Thyroid gland (tissue), 4 donors: ENCODE measurements at places on chromosomes 4 and X.

GRCh38 chr4:79820427-79820826 lies 252.6 kb downstream of the ANTXR2 start:
- DNase-seq, result no peak

DNA sequence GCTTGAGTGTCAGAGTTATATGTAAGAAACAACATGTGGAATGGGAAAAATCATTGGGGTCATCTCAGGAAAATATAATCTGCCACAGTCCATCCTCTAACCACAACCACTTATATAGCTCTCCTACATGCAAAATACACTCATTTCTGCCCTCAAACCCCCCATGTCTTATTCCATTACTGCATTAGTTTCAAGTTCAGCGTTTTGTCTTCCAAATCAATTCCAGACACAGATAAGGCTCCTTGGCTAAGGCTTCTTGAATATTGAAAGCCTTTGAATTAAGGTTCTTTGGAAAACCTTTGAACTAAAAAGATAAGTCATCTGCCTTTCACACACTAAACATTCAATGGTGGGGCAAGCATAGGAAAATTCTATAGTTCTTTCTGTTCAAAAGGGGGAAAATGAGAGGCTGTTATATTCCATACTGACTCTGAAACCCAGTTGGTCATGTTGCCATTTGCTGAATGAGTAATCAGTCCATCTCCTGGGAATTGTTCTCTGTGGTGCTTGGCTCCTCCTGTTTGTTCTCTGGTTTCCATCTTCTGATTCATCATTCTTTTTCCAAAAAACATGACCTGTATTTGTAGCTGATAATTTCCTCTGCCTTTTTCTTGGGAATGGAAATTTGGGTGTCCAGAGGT lies 218.7 kb downstream of the BMPR1B start:
- no peak for DNase-seq

GRCh38 chr4:83170952-83171399 lies 56.4 kb upstream of the PLAC8 start:
- DNase-seq, result no peak

- no peak for DNase-seq
Observed at GRCh38 chrX:132266583-132267355, 47.5 kb upstream of the RAP2C start.

GRCh38 chr4:184346682-184347081 lies 127.7 kb downstream of the IRF2 start:
- DNase-seq, result no peak

- DNase-seq, result no peak
Observed at GRCh38 chr4:82499738-82500434, 61.9 kb downstream of the TMEM150C start.

GRCh38 chrX:9997524-9997923 lies 30.4 kb downstream of the CLDN34 start:
- no peak for DNase-seq

- no peak for DNase-seq
Observed at GRCh38 chr4:165684177-165684805, 188.7 kb upstream of the TLL1 start.

GRCh38 chr4:128917781-128918180 lies 108.3 kb downstream of the JADE1 start:
- no peak for DNase-seq

DNA sequence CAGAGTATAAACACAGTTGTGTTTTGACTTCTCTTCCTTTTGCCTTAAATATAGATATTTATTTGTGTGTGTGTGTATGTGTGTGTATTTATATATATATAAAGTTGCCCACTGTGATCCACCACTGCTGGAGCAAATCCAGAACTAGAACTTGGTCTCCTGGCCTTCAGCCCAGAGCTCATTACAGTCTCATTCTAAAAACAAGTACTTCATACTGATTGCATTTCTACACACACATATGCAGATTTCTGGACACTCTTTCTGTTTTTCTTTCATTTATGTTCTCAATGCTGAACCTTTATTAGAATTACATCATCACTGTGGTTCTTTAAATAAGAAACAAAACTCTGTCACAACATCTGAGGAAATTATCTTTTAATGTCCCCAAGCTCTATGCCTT lies 381 bp downstream of the TXK start:
- DNase-seq, result peak; percentile 35

GRCh38 chr4:134952775-134953174 lies 751.2 kb upstream of the PABPC4L start:
- DNase-seq, result no peak

DNA sequence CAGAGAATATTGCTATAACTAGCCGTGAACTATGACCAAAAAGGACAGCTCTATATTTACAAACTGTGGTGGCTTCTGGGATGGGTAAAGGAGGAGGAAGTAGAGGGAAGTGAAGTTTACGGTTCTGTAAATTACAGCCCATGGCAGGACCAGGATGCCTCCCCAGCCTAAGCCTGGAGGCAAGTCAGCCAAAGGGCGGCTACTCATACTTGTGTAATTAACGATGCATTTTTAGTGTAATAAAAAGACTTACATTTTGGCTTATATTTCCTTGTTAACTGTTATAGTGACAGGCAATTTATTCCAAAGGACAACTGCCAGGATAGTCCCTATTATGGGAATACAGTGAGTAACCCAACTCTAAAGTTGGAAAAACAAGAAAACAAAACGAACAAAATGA lies 139.9 kb upstream of the OTUD4 start:
- DNase-seq, result no peak

DNA sequence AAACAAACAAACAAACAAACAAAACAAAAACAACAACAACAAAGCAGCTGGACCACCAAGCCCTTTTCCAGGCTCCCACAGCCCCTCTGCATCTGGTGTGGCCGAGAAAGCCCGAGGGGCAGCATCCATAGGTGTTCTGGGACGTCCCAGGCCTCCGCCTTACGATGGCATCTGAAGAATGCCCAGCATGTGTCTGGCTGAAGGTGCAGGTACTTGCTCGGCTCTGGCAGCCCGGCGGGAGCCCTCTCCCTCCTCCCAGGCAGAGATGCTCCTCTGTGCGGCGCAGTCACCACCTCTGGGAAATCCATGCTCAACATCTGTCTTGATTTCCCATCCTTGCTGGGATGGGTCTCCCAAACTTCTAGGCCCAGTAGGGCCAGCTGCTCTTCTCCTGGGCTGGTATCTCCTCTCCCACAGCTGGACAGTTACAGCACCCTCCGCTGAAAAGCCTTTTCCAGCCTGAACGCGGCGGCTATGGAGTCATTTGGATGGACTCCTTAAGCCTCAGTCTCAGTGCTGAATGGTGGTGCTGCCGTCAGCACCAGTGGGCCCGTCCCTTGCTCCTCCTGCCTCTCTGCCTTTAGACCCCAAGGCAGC lies 4.3 kb downstream of the PSAPL1 start:
- DNase-seq, result peak; percentile 46
